Activated CD4-positive, alpha-beta T cell treated with anti-CD3 and anti-CD28 coated beads, Interleukin-2, Interleukin-6, amounts not matched to agents 100 ng/mL and 50 ng/mL, durations not matched to agents 16 hours and 8 hours (primary cell): ENCODE measurements at places on chromosomes 2 and 18.

- DNase-seq, result no peak
Measured at GRCh38 chr2:129935118-129935517, 44.3 kb upstream of the RAB6C start.

DNA sequence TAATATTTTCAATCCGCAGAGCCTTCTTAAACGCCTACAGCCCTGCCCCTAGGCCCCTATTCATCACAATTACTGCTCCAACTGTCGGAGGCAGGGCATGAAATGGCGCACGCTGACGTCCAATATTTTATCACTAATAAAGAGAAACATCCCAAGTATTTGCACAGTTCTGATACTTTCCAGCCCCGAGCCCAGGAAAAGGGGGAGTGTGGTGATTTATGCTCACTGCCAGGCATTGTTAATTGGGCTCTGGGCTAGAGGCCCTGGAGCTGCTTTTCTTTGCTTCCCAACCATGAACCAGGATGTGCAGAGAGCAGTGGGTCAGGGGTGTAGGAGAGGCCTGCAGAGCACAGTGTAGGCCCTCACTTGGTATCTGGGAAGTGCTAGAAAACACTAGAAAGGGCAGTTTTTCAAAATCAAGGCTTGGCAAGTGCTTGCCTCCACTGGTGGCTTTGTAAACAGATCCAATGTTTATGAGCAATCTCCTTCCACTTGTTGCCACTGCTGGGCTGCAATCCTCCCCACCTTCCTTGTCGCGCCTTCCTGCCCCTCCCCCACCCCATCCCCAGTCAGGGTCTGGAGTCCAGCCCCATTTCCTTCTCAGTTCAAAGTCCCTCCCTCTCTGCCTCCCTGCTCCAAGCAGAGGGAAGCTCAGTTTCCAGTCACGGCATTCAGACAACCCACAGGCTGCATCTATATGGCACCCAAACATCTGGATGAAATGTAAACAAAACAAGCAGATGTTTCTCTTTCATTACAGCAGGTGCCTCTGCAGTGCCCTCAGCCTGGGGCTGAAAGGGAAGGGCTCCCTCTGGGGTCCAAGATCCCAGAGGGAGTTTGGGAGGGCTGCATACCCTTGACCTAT, 83.9 kb upstream of the PKDCC start:
- no peak for DNase-seq

GRCh38 chr2:120177973-120178372, 45.2 kb downstream of the TMEM185B start:
- no peak for DNase-seq

- no peak for DNase-seq
Measured at GRCh38 chr2:125313806-125314205, 1288.7 kb downstream of the CNTNAP5 start.

DNA sequence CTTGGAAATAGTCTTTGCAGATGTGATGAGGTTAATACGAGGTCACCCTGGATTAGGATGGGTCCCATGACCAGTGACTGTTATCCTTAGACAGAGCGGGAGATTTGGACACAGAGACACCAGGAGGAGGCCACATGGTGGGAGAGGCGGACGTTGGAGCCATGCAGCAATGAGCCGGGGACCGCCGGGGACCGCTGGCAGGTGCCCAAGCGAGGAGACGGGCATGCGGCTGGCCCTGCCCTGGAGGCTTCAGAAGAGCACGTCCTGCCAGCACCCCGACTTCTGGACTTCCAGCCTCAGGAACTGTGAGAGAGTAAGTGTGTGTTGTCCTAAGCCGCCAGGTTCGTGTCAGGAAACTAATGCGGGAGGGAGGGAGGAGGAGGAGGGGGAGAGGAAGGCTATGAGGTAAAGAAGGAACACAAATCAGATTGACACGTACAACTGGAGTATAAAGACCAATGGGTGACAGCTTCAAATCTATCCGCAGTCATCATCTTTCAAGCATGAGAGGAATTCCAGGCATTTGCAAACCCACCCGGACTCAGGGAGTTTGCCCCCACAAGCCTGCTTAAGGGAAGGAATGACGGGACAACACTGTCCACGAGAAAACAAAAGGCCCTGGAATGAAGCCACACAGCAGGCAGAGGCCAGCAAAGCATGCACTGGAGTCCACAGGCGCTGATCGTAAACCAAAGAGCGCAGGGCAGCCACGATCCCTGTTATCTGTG, 11.6 kb upstream of the BOK start:
- DNase-seq, result no peak

DNA sequence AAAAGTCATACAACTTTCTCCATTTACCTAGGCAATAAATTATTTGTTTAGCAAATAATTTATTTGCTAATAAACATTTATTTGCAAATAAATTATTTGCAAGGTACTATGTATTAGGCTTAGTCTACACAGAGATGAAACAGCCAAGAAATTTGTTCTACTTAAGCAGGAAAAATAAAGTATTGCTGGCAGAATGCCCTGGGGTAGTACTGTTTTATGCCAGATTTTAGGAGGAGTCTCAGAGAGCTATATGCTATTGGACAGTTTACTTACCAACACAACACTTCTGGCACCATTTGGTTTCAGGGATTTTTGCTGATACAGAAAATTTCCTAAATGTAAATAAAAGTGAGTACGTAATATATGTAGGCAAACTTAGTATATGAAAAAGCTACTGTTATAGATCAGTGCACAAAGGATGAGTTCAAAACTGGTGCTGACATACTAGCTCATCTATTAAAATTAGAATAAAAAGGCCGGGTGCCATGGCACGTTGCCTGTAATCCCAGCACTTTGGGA, 23.2 kb upstream of the CDKL4 start:
- DNase-seq, result no peak

DNA sequence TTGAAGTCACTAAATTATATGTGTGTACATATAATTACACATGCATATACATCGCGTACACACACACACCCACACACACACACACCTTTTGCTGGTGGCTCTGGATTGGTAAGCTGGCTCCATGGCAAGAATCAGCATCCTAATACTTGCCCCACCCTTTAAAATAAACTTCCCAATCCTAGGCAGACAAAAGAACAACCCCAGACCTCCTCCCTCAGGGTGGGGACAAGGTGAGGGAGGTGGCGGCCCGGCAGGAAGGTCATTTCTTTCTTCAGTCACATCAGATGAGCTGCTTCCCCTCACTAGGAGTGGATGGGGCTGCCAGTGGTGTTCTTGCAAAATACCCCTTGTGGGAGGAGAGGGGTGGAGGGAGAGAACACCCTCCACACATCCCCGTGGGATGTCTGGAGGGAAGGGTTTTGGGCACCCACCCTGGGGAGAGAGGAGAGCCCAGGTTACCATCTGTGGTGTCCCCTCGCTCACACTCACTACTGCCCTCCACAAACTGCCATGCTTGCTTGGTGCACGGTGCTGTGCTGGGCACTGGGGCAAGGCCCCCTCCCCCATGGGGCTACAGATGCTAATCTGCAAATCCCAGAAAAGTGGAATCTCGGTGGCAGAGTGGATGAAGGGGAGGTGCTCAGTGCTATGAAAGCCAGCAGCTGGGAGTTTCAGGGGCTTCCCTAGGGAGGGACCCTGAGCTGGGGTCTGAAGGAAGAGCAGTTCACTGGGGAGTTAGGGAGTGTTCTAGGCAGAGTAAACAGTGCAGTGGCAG, 64.0 kb downstream of the ODC1 start:
- DNase-seq, result no peak

GRCh38 chr2:145530653-145531052, 1010.7 kb upstream of the ZEB2 start:
- no peak for DNase-seq

- no peak for DNase-seq
Measured at GRCh38 chr2:9897846-9898245, 53.6 kb upstream of the GRHL1 start.

DNA sequence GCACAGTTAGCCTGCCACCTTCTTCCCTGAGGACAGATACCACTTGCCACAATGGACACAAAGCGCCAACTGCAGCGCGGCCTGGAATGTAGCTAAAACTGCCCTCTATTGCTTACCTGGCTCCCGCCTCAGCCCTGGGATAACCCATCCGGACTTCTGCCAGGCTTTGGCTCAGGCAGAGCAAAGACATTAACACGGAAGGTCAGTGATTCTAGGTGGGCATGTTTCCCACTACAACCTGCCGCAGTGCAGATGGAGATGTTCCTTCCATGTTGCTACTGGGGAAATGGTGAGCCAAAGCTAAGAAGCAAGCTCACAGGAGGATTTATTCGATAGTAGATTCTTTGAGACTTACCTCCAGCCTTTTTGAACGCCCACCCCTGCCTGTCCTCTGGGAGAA, 74.8 kb downstream of the XDH start:
- no peak for DNase-seq

DNA sequence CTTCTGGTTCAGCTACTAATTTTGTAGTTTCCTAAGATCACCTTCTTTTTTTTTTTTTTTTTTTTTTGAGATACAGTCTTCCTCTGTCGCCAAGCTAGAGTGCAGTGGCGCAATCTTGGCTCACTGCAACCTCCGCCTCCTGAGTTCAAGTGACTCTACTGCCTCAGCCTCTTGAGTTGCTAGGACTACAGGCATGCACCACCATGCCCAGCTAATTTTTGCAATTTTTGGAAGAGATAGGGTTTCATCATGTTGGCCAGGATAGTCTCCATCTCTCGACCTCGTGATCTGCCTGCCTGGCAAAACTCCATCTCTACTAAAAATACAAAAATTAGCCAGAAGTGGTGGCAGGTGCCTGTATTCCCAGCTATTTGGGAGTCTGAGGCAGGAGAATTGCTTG, 301.5 kb upstream of the TFPI start:
- no peak for DNase-seq

DNA sequence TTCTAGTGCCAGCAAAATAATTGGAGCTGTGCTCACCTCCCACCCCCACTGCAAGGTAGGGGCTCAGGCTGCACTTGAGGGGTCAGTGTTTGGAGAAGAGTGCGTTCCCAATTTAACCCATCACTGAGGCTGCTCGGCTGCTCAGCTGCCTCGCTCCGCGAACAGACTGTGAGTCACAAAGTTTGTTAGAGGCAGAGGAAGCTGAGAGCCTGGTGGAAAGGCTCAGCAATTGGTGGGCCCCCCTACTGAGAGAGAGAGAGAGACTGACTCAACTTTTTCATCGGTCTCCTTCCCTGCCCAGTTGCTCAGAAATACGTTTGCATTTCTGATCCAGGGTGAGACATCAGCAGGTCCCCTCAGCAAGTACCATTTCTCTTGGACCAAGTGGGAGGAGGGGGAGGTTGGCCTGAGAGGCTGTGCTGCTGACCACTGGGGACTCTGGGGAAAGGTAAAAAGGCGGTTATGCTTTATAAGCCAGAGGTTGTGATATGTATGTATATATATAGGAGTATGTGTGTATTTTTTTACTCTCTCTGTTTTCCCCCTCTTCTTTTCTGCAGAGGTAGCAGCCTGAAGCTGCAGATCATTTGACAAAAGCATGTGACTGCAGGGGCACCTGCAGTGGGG, 1.5 kb downstream of the EFR3B start:
- peak; percentile 58 for DNase-seq

GRCh38 chr2:217445723-217446122, 557.1 kb downstream of the TNS1 start:
- DNase-seq, result no peak

DNA sequence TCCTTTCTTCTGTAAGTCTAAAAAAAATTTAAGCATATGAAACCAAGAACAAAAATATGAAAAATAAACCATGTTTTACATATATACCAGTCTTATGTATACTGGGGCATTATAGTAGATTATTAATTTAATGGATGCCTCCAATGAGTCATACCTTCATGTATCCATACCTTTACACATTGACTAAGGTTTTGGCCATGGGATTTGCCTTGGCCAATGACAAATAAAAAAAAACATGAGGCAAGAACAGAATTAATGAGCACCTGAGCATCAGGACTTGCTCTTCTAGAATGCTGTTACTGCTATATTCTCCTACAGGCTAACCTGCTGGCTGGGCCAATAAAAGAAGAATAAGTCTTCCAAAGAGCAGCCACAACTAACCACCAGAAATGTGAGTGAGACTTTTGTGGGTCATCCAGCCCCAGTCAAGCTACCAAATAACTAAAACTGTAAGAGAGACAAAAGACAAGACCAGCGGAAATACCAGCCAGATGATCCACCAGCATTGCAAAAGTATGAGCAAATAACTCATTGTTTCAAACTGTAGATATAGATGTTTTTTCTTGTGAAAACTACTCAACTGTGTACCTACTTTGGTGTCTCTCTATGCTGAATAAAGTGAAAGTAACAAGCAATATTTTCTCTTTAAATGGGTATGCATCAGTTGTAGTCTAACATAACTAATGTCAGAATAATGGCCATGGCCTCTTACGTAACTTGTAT, 749.6 kb upstream of the VRK2 start:
- no peak for DNase-seq

- DNase-seq, result peak; percentile 46
Measured at GRCh38 chr2:54559593-54560145, 103.5 kb downstream of the SPTBN1 start.

- DNase-seq, result no peak
Measured at GRCh38 chr2:113818382-113818951, 62.0 kb upstream of the SLC35F5 start.

GRCh38 chr18:7576685-7577084, 9.6 kb downstream of the PTPRM start:
- DNase-seq, result no peak

GRCh38 chr2:177429688-177430325, 37.2 kb downstream of the AGPS start:
- DNase-seq, result no peak

- DNase-seq, result peak; percentile 86
Measured at GRCh38 chr18:24426398-24427294, at the start of gene IMPACT. TSS of gene IMPACT (plus strand) at chr18:24426670. CDS start at chr18:24426757, 87 bp downstream.

DNA sequence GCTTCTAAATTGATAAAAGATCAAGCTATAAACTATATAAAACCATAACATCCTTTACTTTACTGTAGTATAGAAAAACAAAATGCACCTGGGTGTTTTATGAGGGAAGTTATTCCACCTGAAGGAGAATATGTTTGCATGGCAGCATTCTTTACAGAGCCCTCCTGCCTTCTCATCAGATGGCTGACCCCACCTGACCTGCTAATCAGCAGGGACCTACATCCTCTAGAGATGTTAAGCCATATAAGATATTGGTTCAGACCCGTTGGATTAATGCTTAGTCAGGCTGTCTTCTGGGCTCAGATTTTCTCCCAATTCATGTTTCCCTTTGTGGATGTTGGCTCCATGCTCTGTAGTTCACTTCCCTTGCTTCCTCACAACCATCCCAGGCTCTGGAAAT, 414.8 kb downstream of the DPP10 start:
- DNase-seq, result no peak

DNA sequence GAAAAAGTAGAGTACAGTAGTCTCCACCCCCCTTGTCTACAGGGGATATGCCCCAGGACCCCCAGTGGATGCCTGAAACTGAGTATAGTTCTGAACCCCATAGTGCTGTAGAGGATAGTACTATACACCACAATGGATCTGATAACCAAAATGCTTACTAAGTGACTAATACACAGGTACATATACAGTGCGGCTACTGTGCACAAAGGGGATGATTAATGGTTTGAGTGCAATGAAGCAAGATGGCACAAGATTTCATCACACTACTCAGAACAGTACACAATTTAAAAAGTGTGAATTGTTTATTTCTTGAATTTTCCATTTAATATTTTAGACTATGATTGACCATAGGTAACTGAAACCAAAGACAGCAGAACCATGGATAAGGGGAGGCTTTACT, 446.9 kb upstream of the NRP2 start:
- DNase-seq, result no peak

GRCh38 chr2:66059332-66059731, 375.6 kb upstream of the MEIS1 start:
- DNase-seq, result no peak

GRCh38 chr2:40372283-40372985, 79.5 kb downstream of the SLC8A1 start:
- no peak for DNase-seq
